ENCODE measurements at places on chromosomes 4 and X.

GRCh38 chr4:167025670-167026069 is 208.6 kb downstream of the SPOCK3 start:
- no peak for DNase-seq

DNA sequence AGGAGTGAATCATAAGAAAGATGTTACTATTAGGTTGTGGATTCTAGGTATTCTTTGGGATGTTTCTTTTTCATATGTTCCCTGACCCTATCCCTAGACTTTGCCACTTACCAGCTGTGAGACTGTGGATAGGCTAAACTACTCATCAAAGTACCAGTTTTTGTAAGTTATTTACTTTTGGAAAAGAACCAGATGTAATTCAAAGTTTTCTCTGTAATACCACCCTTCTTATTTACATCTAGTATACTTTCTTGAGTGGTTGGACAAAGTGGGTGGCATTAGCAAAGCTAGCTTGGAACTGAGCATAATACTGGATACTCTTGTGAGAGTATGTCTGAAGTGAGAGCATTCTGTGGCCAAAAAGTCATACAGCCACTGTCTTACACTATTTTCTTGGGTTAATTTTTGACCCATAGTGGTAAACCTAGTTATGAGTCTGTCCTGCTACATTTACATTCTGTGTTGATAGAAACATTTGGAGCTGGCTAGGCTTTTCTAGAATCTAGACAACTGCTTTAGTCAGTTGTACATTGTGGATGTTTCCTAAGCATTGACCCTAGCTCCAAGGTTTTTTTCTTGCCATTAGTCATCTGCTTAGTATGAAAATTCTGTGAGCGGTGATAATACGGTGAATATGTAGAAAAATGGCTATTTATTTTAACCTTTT is 41.7 kb downstream of the KDM6A start:
- DNase-seq: peak; percentile 22

DNA sequence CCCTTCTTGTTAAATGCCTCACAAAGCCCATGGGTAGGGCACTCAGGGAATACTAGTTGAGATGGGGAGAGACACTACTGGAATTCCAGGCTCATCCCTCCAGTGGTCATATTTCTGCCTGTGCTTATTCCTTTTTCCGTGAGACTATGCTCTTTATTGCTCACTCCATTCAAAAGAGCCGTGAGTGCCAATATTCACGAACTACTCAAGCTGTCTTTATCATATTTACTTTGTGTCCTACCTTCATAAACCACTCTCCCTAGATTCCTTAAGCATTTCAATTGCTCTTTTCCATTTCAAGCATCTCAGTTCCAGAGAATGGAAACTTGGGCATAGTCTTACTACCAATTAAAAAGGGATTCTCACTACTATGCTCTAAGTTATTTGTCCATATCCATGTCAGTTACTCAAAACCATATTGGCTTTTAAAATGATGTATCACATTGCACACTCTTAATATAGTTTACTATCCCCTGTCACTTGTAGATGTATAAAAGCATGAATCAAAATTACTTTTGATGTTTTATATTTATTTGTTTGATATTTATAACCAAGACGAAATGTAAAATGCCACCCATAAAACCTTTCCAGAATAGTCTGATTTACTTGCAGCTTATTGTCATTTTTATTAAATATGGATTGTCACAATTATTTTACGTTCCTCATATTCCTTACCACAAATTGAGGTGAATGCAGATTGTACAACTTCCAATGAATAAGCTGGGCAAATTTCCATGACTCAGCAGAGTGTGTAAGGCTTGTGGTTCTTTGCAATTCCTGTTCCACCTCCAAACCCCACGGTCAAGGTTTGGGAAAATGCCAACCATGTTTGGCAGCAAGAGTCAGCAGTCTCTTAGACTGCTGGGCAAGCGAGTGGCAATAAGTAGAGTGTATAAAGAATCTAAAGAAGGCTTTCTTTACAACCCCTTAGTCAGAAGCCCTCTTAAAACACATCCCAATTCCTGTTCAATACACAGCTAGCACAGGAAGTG is 24.4 kb downstream of the ENOX2 start:
- DNase-seq: peak; percentile 91

GRCh38 chrX:78753571-78753970 is 6.1 kb downstream of the LPAR4 start:
- DNase-seq: no peak

DNA sequence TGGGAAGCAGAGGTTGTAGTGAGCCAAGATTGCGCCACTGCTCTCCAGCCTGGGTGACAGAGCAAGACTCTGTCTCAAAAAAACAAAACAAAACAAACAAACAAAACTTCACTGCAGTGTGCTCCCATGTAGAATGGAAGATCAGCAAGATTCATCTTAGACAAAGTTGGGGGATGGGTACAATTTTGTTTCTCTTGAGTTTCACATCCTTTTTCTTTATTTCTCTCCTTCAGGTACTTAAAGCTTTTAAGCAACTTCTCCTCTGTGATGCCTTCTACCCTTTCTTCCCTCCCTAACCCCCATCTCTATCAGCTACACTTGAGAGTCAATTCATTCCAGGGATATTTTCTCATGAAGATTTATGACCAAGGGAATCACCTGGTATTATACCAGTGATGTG is 15.5 kb upstream of the RBBP7 start:
- DNase-seq: no peak

- peak; percentile 54 for DNase-seq
Measured at GRCh38 chr4:130486186-130486585, 1390.2 kb downstream of the C4orf33 start.

DNA sequence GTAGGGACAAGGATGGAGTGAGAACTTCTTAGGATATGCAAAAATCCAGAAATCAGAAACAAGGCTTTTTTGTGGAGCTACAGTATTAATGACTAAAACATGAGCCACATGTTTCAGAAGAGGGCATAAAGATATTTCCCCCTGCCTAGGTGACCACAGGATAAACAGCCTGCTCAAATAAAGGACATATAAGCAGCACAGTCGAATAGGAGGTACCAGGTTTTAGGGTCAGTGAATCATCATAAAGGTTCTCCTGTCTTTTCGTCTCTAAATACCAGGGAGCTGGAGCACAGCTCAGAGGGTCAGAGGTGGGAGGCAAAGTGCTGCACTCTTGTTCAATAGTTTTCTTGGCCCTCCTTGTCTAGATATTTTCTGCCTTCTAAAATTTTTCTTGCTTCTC is 211.9 kb upstream of the HS3ST1 start:
- DNase-seq: no peak

DNA sequence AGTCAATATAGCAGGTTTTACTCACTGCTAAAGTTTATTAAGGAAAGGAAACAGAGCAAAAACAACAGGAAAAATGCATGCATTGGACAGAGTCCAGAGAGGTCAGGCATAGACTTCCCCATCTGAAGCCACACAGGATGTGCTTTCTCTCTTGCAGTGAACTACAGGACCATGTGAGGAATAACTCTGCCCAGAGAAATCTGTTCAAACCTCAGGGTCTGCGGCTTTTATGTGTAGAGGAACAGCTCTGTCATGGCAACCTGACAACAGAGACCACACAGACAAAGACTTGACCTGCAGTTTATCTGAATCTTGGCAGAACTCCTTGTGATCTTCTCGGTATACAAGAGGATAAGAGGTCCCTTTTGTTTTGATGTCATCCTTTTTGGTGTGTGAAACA is 46.3 kb upstream of the LONRF3 start:
- no peak for DNase-seq

GRCh38 chr4:21901831-21902230 is 46.7 kb downstream of the KCNIP4 start:
- DNase-seq: peak; percentile 53

- DNase-seq: no peak
Measured at GRCh38 chr4:132269303-132269990, 879.6 kb upstream of the PCDH10 start.

GRCh38 chr4:2512396-2513135 is 23.9 kb upstream of the FAM193A start:
- no peak for DNase-seq

DNA sequence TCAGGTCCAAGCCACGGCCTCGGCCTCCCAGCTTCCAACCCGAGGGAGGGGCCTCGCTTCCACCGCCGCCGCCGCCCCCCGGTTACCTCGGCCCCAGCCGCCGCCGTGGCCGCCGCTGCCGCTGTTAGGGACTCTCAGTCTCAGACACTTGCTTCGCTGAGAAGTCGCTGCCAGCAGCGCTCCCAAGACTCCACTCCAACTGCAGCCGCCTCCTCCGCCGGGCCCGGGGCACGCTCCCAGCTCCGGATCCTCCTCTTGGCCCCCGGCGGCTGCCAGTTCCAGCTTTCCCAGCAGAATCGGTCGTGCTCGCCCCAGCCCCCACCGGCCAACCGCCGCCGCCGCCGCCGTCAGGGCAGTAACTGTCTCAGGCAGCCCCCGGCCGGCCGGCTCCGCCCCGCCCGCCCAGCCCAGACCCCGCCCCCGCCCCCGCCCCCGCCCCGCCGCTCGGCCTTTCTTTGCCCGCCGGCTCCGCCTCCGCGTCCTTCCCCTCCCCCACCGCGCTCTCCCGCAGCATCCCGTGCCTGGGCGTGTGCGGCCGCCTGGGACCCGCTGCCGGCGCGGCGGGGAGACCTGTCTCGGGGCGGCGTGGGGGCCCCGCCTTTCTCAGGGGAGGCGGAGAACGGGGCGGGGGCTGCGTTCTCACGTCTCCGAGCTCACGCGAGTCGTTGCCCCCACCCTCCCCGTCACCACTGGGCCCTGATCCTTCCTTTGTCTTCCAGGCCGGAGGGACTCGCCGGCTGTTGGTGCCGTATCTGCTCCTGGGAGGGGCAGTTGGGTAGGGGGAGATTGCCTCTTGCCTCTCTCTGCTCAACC is at the start of gene ANKRD50:
TSS of gene ANKRD50 (minus strand) at position 361 of the 813 bp plus-strand sequence. CDS start 2,221 bp downstream, outside the sequence.
- peak; percentile 97 for DNase-seq

DNA sequence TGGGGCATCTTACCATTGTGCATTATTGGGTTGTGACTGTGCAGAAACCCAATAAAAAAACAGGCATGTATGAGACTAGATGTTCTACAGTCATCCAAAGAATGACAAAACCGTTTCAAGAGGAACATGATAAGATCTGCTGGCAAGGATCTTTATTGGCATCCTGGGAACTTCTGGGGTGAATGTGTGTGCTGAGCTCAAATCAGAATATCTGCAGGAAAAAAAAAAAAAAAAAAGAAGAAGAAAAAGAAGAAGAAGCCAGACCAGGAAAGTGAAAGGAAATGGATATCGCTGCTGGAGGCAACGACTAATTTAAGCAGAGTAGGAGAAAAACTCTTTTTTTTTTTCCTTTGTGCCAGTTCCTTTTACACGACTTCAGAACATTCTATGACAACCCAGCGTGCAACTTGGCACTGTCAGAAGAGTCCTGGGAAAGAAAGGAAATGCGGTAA is 484.2 kb upstream of the BOD1L1 start:
- DNase-seq: peak; percentile 67

- DNase-seq: no peak
Measured at GRCh38 chrX:1763294-1763693, 148.4 kb downstream of the ASMT start.

- peak; percentile 62 for DNase-seq
Measured at GRCh38 chrX:53686151-53686885, at the start of gene HUWE1. HUWE1 (minus strand) TSS chrX:53686719; CDS start chrX:53654107, 32,612 bp downstream.

DNA sequence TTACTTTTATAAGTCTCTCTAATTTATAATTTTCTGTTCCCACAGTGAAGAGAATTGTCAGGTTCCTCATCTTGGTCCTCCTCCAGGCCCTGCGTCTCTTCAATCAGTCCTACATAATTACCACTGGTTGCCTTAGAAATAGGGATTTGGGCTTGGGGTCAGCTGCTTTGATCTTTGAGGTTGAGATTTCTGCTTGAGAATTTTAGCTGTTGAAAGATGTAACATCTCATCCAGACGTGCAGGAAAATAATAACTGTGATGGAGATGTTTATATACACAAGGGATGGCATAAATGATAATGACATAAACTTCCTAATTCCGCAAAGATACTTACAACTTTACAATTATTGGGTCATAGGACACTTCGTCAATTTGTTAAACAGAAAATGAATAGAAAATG is 30.3 kb downstream of the AADAT start:
- DNase-seq: no peak

DNA sequence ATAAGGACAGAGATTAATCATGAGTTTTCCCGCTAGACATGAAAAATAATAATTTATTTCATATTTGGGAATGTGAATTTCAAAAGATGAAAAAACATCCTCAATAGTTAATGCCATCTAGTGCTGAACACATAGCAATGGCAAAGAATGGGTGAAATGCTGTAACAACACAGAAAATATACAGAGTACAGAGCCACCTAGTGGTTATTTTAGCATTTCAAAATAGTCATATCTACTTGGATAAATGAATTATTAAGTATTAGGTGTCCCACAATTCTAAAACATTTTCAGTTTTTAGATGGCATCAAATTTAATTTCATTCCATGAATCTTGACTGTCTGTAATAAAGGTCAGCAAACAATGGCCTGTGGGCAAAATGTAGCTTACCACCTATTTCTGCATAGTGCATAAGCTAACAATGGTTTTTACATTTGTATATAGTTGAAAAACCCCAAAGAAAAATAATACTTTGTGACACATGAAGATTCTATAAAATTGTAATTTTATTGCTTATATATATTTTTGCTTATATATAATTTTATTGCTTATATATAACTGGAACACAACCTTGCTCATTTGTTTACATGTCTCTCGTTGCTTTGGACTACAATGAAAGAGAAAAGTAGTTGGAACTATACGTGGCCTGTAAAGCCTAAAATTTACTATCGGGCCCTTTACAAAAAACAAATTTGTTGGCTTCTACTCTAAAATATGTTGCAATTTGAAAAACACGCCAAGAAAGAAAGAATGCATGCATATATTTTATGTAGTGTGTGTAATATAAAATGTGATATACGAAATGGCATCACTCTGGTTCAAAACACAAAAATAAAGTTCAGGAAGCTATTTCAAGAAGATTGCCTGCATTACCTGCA is 99.1 kb upstream of the FAM47C start:
- peak; percentile 10 for DNase-seq

DNA sequence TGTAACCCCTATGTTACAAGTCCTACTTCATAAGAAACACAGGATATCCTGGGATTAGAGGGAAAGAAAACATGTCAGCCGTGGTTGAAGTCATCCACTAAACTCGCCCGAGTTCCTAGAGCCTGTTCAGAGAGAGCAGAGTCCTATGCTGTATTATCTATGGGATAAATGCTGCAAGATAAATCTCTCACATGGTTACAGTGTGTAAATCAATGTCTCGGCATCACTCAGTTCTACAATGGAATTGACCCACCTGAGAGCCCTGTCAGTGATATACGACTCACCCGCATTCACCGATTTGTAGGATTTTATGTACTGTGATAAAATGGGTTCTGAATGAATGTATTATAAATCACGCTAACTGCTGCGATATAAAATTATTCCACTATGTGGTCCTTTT is 127.8 kb upstream of the ANXA3 start:
- no peak for DNase-seq

DNA sequence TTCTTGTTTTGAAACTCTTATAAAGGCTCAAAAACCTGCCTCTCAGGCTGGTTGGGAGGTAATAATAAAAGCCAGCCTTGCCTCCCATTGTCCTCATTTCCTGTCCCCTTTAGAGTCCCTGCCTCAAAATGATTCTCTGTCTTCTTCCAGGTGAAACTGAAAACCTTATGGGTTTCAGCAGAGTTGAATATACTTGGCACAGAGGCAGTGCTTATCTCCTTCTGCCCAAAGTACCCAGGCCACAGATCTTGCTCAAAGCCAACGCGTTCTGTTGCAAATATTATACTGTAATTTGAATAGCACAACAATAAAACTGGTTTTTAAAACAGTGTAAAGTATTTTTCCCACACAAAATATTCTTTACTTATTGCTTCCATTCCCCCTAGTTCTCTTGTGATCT is 183.1 kb upstream of the GIMD1 start:
- no peak for DNase-seq

Data from fibroblast of skin of right quadriceps (primary cell).